Esophagus squamous epithelium (tissue), 5 donors: ENCODE measurements at places on chromosomes 5 and 9.

DNA sequence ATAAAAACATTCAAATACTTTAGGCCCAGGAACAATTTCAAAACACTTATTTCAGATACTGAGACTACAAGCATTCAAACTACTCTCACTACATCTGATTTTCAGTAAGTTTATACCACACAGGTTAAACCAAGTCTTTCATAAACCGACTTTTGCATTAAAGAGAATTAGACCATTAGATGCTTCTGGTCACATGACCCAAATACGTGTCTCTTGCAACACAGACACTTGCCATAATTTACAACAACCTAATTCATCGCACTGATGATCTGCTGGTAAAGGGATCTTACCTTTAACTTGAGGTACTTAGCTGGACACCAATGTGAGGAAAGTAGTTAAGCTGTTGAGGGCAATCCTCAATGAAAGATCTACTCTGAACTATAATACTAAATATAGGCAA lies 3.2 kb downstream of the HNRNPH1 start:
- no peak for DNase-seq

DNA sequence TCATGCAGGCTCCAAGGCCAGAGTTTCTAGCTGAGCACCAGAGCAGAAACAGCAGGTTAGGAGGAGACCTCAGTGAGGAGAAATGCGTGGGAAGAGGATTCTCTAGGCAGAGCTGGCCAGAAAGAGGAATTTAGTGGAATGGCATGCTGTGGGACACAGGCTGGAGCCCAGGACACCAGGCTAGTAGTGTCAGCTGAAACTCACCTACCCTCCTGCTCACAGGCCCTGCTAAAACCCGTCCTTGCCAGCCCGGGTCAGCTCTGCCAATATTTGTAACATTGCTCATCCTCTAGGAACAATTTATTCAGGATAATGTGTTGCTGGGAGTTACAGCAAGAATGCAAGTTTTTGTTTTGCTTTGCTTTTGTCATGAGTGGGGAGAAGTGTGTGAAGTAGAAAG lies 40.2 kb upstream of the AGXT2 start:
- DNase-seq = no peak

DNA sequence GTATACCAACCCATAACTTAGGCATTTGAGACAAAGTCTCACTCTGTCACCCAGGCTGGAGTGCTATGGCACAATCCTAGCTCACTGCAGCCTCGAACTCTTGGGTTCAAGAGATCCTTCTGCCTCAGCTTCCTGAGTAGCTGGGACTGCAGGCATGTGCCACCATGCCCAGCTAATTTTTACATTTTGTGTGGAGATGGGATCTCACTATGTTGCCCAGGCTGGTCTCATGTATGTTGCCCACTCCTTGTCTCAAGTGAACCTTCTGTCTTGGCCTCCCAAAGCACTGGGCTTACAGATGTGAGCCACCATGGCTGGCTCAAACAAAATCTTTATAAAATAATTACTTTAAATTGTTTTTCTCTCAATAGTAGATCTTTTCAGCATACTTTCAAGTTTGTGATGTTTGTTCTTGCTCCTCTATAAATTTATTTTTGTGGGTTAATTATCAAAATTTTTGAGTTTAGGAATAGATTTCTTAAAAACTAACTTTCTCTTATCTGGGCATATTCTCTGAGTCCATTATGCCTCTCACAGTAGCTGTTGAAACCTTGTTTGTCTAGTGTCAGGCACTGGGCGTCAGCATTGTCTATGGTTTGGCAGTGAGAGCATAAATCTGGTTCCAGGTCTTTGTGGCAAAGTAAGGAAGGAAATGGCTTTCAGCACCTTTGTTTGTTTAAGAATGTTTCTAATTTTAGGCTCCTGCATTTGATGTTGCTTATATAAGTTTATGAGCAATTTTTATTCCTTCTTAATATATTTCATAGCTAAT lies 38.7 kb downstream of the NLN start:
- no peak for DNase-seq

DNA sequence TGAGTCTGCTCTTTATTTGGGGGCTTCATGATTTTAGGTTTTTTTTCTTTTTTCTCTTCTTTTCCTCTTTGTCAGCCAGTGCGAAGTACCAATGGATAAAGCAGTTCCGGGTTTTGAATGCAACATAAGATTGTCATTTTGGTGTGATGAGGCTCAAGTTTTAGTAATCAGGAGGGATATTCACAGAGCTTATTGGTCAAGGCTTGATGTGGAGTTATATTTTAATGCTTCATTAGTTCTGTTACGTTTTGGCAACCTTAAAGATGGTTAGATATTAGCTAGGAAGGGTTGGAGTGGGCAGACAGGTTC lies 1.4 kb downstream of the PIK3R1 start:
- no peak for DNase-seq

GRCh38 chr5:131867524-131867923 lies 70.7 kb upstream of the FNIP1 start:
- no peak for DNase-seq

DNA sequence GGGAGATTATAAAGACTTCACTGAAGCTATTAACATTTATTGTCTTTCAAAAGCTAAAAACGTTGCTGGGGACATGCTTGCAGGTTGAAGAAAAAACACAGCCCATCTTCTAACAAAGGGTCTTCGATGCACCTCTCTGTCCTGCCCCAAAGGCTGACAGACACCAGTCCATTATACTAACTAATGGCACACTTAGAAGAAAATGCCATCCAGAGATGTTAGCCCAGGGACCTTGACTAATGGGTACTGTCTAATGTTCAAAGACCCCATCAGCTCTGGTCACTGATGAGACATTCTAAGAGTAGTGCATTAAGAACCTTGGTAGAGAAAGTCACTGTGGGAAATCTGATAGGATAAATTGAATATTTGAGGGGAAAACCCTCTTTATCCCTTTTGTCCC lies 124.9 kb downstream of the EBF1 start:
- no peak for DNase-seq

DNA sequence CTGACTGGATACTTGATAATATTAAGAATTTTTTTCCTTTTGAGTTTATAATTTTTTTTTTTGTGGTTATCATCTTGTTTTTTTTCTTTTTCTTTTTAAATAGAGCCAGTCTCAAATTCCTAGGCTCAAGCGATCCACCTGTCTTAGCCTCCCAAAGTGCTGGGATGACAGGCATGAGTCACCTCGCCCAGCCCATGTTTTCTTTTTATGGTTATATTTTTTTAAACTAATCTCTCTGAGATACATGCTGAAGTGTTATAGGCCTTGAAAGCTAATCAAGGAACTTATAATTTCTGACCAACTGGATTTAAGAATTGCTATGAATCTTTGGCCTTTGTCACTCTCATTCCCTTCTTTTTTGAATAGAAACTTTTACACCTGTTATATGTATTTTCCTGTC lies 6.8 kb upstream of the AMACR start:
- no peak for DNase-seq

DNA sequence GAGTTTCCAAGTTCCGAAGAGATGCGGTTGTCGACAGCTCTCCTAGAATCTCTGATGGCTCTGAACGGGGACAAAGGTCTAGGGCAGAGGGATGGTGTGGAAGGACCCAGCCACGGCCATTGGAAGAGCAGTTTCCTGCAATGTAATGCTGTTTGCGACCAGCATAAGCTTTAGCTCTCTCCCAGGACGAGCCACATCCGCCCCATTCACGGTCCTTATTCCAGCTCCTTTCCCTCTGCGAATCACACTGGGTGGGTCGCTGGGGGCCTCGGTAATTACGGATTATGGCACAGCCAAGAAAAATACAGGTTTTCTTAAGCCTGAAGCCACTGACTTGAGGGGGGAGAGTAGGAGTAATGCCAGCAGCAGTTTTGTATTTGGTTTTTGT lies 22.7 kb downstream of the ANXA2R start:
- no peak for DNase-seq

DNA sequence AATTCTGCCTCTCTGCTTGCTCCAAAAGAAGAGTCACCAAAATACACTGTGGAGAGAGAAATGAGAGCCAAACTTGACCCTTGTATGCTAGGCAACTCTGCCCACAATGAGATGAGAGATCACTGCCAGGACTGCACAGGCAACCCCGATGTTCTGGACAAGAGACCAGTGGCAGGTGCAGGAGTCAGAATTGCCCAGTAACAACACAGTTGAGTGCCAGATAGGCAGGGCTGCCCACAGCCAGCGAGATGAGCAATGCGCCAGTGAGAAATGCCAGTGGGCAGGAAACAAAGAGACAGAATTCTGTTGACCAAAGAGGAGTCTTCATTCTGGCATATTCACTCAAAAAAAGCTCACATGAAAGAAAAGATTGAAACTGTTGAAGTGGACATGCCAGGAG lies 570.7 kb downstream of the CAAP1 start:
- no peak for DNase-seq
